ENCODE measurements at places on chromosomes 5 and 9.
A peak's percentile ranks its signal among the peaks of the same experiment; 100 is the strongest.

GRCh38 chr9:26530841-26531240 lies 361.8 kb downstream of the CAAP1 start:
- DNase-seq: no peak

- no peak for DNase-seq
Observed at GRCh38 chr5:179927824-179928223, 20.1 kb upstream of the TBC1D9B start.

- DNase-seq: peak; percentile 44
Observed at GRCh38 chr5:120258123-120258522, 206.0 kb upstream of the PRR16 start.

DNA sequence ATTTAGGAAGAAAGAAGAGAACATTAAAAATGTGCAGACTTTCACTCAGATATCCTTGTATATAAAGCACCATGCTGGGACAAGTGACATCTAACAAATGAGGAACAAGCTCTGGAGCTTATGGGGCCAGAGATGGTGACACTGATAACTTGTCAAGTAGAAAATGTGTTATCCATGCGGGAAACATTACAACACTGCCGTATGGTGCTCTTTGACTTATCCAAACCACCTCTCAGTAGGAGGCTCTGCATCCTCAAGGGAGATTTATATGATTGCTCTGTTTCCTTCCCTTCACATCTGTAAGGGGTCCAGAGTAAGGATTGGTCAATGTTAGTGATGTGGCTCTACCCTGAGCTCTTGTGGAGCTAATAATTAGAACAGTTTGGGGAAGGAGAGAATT lies 23.5 kb downstream of the KCTD16 start:
- DNase-seq: no peak

DNA sequence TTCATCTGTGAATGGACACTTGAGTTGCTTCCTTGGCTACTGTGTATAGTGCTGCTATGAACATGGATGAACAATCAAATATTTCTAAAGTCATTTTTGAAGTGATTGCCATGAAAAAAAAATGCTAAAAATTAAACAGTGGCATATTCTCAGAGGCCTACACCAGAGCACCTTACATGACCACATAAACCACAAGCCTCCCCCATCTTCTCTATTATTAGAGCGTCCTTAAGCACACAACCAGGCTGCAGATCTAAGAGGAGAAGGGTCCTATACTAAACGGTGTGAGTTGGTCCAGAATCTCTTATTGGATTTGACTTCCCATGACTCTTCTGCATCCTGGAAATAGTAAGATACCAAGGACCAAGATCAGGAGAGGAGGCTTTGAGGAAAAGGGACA lies 34.3 kb downstream of the PCA3 start:
- no peak for DNase-seq

GRCh38 chr9:87653941-87654340 lies 72.0 kb upstream of the CTSL start:
- DNase-seq: no peak

- DNase-seq: no peak
Observed at GRCh38 chr5:55763746-55764420, 26.0 kb downstream of the DDX4 start.

GRCh38 chr5:63043792-63044191 lies 465.2 kb downstream of the LRRC70 start:
- DNase-seq: no peak

- no peak for DNase-seq
Observed at GRCh38 chr5:178289438-178289837, 56.8 kb upstream of the PHYKPL start.

DNA sequence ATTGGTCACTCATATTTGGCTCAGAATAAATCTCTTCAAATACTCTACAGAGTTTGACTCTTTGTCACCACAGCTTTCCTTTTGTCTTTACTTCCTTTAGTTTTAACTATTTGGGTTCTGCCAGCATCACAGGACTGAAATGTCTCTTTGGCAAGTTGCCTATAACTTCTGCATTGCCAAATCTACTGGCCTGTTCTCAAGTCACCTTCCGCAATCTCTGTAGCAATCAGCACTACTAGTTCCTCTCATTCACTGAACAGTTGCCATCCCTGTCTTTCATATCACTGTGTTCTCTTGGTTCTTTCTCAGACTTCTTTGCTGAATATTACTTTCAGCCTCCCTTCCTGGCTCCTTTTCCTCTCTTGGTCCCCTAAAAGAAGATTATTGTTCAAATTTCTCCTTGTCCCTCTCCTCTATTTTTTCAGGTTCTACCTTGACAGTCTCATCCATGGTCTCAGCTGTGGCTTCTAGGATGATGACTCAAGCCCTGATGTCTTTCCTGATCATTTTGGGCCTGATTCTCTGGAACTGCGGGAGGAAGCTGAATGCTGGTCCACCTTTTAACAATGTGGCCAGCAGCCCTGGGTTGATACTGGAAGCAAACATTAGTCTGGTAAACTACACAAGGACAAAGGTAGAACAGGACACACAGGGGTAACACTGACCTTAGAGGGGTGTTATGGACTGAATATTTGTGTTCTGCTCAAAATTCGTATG lies 44.0 kb upstream of the LIFR start:
- peak; percentile 71 for DNase-seq

DNA sequence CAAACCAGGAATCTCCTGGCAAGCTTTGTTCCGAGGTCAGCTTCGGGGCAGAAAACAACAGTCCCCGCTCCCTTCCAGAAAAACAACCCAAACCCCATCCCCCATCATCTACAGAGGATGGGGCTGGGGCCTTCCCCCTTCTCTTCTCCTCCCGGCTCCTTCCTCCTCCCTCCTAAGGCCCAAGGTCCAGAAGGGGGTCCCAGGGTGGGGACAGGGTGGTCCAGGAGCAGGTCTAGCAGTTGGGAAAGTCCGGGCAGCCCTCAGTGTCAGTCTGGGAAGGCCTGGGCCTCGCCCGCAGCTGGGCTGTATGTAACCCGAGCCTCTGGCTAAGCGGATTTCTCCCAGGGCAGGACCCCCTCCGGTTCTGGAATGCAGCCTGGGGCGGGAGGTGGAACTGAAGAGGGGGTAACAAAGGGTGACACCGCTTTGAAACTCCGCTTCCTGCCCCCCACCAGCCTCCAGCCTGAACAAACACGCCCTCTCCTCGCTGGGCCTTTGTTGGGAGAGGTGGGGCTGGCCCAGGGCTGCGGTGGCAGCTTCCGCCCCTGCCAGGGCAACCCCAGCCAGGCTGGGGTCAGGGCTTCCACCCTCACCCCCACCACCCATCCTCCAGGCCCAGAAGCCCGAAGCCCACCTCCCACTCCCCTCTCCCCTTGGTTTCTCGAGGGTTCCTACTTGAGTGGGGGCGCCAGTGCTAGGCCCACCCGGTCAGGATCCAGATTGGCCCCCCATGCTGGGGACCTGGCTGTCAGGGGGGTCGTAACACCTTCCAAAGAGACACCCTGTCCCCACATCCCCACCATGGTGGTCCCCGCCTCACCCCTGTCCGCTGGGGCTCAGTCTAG lies 63.5 kb downstream of the C9orf50 start:
- DNase-seq: no peak

DNA sequence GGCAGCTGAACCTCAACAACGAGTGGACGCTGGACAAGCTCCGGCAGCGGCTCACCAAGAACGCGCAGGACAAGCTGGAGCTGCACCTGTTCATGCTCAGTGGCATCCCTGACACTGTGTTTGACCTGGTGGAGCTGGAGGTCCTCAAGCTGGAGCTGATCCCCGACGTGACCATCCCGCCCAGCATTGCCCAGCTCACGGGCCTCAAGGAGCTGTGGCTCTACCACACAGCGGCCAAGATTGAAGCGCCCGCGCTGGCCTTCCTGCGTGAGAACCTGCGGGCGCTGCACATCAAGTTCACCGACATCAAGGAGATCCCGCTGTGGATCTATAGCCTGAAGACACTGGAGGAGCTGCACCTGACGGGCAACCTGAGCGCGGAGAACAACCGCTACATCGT lies 12.4 kb upstream of the PHYHD1 start:
- DNase-seq: no peak

DNA sequence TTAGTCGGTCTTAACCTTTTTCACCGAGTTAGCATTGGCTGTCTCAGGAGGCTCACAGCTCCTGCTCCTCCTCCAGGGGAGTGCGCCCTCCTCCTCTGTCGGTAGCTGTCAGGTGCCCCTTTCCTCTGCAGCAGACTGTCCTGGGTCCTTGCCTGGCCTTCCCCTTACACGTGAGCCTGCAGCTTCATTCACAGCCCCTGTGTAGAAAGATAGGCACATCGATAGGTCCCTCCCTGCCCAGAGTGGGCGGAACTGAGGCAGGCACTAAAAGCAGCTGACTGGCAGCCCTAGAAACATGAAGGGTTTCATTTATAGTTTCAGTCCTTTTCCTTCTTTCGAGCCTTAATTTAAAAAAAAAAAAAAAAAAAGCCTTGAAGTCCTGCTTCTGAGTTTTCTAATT lies 17.2 kb downstream of the TENT4A start:
- no peak for DNase-seq

DNA sequence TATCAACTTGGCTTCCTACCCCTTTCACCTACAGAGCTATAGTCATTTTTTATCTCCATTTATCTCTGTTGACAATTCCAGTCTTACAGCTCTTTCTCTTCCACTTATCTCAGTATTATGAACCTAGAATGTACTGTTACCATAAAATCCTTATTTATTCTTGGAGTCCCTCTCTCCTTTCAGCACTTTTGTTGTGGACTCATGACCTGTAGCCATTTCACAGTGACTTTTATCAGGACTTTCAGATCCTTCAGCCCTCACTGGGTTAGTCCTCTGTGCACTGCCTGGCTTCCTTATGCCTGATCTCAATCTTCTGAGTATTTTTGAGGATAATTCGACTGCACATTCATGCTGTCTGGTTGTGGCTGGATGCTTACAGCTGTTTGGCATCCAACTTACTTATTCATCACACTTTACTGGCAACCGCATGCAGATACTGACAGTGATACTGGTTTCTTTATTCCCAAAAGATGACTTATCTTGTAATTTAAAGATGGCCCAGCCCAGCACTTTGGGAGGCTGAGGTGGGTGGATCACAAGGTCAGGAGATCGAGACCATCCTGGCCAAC lies 293.3 kb downstream of the MAN2A1 start:
- peak; percentile 77 for DNase-seq

- no peak for DNase-seq
Observed at GRCh38 chr9:76162086-76162730, 232.0 kb downstream of the RFK start.

- DNase-seq: no peak
Observed at GRCh38 chr5:121624035-121624434, 227.6 kb upstream of the FTMT start.

- DNase-seq: no peak
Observed at GRCh38 chr9:35257986-35258659, 96.3 kb downstream of the UNC13B start.

DNA sequence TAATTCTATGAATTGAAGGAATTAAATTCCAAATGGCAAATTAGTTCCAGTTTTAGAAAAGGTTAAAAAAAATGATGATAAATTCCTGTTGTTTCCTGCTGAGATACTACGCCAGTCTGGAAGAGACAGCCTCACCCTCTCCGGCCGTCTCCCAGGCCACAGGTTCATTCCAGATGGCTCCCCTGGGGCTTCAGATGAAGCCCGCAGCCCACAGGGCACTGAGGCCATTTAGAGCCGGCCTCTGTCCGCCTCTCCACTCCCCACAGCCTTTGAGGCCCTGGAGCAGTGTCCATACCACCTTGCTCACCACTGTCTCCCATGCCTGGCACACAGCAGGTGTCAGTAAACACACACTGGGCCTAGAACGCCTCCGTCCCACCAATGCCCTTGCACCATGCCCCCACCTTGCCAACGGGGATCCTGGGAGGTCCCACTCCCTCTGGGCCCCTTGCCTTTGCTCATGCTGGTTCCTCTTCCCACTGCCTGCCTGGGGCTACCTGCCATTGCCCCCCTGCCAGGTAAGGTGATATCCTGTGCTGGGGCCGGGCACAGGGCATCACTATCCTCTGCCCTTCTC lies 26.1 kb downstream of the GFPT2 start:
- no peak for DNase-seq

GRCh38 chr5:14251733-14252132 lies 108.6 kb downstream of the TRIO start:
- no peak for DNase-seq

GRCh38 chr9:132703336-132703735 lies 33.1 kb downstream of the GTF3C4 start:
- DNase-seq: peak; percentile 12

- no peak for DNase-seq
Observed at GRCh38 chr5:124452412-124452811, 294.0 kb downstream of the ZNF608 start.

GRCh38 chr5:159905496-159905895 lies 10.8 kb upstream of the ADRA1B start:
- DNase-seq: peak; percentile 93

GRCh38 chr5:21817668-21818369 lies 1035.3 kb downstream of the CDH12 start:
- peak; percentile 51 for DNase-seq

GRCh38 chr5:50900952-50901510 lies 234.6 kb downstream of the PARP8 start:
- no peak for DNase-seq

DNA sequence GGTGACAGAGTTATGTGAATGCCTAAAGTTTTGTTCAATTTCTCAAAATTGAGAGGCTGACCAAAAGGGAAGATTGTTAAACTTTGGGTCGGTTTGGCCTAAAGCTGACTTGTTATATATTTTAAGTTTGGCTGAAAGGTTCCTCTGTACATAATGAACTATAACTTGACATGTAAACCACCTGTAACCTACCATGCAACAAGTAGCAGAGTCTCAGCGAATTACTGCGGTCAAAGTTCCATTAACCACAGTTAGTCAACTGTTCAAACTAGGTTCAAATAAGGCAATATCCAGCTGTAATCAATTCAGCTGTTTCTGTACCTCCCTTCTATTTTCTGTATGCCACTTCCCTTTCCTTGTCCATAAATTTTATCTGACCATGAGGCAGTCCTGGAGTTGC lies 325.1 kb upstream of the NMUR2 start:
- DNase-seq: no peak

- no peak for DNase-seq
Observed at GRCh38 chr9:135136481-135136880, 49.0 kb downstream of the OLFM1 start.

DNA sequence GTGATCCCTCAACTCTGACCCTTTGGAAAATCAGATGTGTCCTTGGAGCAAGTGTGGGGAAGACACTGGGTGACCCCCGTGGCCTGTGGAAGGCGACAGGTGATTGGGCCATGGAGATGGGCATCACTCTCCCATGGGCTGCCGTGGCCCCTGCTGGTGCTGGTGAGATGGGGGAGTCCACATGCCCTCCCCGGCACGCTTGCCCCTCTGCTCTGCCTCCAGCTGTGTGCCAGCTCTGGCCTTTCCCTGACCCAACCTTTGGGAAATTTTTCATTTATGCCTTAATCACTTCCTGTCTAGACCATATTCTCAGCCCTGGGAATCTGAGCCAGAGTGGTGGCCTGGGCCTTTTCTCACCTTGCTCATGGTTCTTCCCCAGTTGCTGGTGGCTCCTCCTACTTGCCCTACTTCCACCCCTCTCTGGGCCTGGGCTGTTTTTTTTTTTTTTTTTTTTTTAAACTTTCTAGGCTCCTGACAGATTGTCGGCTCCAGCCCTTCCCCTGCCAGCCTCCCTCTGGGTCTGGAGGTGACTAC lies 56.6 kb downstream of the RGS3 start:
- no peak for DNase-seq

GRCh38 chr5:172897481-172898217 lies 61.6 kb upstream of the RPL26L1 start:
- peak; percentile 96 for DNase-seq

- no peak for DNase-seq
Observed at GRCh38 chr9:34732478-34732877, 22.5 kb upstream of the CCL21 start.
